ENCODE measurements at places on chromosomes 4 and X.

- DNase-seq = no peak
Observed at GRCh38 chr4:69026974-69027373, 69.3 kb upstream of the UGT2B7 start.

DNA sequence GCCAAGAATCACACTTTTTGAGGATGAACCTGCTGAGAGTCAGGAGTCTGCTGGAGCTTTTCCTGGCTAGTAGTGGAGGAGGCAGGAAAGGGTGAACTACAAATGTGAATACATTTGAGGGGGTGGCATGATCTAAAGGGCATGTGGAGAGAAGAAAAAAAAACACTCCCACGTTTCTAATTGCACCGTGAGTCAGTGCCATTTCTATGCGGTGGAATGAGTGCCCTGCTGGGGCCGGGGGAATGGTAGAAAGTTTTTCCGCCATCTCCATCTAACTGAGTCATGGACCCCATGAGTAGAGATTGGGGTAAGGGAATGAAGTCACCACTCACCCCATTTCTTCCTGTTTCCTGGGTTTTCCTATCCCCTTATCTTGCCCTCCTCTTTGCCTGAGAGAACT is 19.8 kb downstream of the BEX3 start:
- DNase-seq = no peak

GRCh38 chrX:146054311-146054710 is 236.7 kb downstream of the SLITRK2 start:
- DNase-seq = no peak

GRCh38 chr4:107902715-107903114 is 28.6 kb upstream of the CYP2U1 start:
- DNase-seq = no peak

- DNase-seq = no peak
Observed at GRCh38 chr4:98510757-98511517, 147.5 kb downstream of the TSPAN5 start.

DNA sequence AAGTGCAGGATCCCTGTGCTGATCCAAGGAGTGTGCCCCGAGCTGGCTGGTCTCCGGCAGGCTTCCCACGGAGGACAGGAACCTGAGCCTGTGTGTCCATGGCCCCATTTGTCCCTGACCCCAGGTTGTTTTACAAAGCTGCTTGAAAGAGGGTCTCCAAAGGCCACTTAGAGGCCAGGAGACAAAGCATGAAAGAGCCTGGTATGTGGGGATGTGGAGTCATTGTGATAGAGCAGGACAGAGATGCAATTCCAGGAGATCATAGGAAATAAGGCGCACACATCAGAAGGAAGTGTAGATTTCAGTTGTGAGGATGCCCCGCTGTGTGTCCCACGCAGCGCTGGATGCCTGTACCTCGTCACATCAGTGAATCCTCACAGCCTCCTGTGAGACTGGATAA is 48.0 kb downstream of the TENM3 start:
- no peak for DNase-seq

DNA sequence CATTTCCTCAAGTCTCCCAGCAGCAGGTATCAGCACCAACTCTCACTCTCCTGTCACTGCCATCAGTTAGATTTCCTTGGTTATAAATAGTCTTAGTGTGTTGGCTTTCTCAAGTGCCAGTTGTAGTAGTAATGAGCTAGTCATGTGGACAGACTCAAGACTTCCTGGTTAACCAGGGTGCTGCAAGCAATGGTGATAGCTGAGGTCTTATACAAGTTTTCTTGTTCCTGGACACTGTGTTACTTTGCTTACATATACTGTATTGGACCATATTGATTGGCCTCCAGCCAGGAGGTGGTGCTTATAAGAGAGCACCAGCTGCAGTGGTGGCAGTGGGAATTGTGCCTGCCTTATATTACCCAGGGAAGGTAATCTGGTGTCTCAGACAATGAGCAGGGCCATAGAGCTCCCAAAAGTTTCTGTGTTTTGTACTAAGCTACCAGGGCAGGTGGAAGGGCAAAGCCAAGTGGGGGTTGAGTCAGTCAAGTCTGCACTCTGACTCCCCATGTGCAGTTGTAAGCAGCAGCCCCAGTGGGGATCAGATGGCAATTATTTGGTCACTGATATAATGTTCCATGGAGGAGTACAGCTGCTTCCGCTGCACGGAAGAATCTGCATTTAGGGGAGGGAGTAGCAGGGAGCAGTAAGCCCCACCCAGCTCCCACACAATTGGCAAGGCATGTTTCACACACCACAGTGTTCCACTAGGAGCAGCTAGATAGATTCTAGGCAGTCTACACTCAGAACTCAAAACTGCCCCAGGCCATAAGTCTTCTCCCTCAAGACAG is 24.1 kb upstream of the ZDHHC15 start:
- no peak for DNase-seq

DNA sequence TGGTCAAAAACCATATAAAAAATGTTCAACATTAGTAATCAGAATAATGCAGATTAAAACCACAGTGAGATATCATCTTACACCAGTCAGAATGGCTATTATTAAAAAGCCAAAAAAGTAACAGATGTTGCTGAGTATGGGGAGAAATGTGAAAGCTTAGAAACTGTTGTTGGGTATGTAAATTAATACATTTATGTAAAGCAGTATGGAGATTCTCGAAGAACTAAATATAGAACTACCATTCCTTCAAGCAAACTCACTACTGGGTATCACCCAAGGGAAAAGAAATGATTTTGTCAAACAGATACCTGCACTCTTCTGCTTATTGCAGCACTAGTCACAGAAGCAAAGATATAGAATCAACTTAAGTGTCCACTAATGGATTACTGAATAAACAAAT is 576.4 kb upstream of the EPHA5 start:
- DNase-seq = no peak

- no peak for DNase-seq
Observed at GRCh38 chr4:8910100-8910821, 38.6 kb upstream of the HMX1 start.

GRCh38 chr4:104491481-104492182 is 3.1 kb downstream of the CXXC4 start:
- DNase-seq = no peak

Data from stimulated activated CD4-positive, alpha-beta T cell treated with anti-CD3 and anti-CD28 coated beads, TNF-alpha, amount 100 ng/mL, for 1 hour (primary cell).